Erythroblast (primary cell): ENCODE measurements at places on chromosomes 4 and X.

- no peak for DNase-seq
Measured at GRCh38 chr4:113531572-113531971, 230.0 kb downstream of the CAMK2D start.

- DNase-seq, result peak; percentile 0
Measured at GRCh38 chrX:18389966-18390365, 35.4 kb upstream of the CDKL5 start.

GRCh38 chr4:5999356-5999755 is 18.9 kb downstream of the C4orf50 start:
- no peak for DNase-seq

GRCh38 chrX:102849396-102849795 is 87.7 kb upstream of the RAB40AL start:
- no peak for DNase-seq

- DNase-seq, result no peak
Measured at GRCh38 chrX:120462370-120462769, 6.7 kb downstream of the LAMP2 start.

GRCh38 chrX:150692831-150693724 is at the start of gene MTMR1:
Gene MTMR1 (plus strand): TSS chrX:150693396. CDS start chrX:150693531, 135 bp downstream.
- DNase-seq, result peak; percentile 36

DNA sequence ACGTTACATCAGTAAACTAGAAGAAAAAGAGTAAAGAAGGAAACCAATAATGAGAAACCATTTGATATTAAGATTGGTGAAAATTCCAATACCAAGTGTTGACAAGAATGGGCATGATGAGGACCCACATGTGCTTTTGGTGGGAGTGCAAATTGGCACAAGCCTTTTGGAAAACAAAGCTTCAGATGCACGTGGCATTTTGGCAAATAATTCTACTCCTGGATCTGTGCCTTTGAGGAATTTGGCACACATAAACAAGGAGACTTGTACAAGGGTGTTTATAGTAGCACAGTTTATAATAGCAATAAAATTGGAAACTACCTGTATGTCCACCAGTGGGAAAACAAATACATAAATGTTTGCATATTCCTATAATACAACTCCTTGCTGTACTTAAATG is 324.3 kb upstream of the TAPT1 start:
- DNase-seq, result no peak

DNA sequence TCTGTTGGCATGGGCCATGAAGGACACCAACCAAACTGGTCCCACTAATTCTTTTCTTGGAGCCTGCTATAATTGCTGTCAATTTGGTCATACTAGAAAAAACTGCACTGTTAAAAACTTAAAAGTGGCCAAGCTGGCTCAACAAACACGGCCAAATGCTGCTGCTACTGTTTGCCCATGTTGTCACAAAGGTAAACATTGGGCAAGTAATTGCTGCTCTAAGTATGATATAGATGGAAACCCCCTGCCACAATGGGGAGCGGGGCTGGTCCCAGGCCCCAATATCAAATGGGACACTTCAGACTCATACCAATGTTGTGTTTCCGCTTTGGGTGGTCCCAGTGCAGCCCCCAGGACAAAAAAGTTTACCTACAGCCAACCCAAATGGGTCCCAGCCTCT is 52.1 kb downstream of the SPIN3 start:
- no peak for DNase-seq

- DNase-seq, result no peak
Measured at GRCh38 chr4:140082391-140082755, 71.6 kb downstream of the MAML3 start.

DNA sequence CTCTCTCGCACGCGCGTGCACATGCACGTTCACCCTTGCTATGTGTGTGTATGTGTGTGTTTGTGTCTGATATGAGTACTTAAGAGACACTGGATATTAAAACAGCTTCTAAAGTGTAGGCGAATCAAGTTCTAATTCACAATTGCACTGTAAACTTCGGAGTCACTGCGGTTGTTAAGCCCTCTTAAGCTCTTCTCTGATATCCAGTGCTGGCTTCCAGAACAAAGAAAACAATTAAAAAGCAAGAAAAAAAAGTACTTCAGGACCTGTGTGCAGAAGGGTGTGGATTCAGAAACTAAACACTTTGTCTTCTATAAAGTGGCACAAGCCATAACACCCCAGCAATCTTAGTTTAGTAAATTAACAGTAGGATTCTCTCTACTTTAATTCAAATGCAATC is 300.2 kb downstream of the PCDH7 start:
- no peak for DNase-seq

DNA sequence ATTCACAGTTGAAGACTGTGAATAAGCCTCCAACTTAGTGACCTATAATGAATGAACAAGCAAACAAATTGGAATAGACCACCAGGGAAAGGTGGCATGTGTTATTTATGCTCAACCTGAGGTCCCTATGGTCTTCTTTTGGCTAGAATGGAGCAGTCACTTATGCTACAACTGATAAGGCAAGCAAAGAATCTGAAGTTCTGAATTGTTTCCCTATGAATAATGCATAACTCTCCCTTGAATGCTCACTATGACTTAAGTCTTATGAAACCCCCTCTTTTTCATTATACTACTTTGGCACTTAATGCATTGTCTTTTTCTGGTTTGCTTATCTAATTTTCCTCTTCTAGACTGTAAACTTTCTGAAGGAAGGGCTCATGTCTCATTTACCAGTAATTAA is 2.6 kb downstream of the GIMD1 start:
- DNase-seq, result no peak

GRCh38 chr4:165625281-165625680 is 246.5 kb downstream of the CPE start:
- no peak for DNase-seq
